ENCODE measurements at places on chromosomes 2 and 18.
A peak's percentile ranks its signal among the peaks of the same experiment; 100 is the strongest.

GRCh38 chr18:32879497-32879896 is 106.7 kb upstream of the KLHL14 start:
- no peak for DNase-seq

DNA sequence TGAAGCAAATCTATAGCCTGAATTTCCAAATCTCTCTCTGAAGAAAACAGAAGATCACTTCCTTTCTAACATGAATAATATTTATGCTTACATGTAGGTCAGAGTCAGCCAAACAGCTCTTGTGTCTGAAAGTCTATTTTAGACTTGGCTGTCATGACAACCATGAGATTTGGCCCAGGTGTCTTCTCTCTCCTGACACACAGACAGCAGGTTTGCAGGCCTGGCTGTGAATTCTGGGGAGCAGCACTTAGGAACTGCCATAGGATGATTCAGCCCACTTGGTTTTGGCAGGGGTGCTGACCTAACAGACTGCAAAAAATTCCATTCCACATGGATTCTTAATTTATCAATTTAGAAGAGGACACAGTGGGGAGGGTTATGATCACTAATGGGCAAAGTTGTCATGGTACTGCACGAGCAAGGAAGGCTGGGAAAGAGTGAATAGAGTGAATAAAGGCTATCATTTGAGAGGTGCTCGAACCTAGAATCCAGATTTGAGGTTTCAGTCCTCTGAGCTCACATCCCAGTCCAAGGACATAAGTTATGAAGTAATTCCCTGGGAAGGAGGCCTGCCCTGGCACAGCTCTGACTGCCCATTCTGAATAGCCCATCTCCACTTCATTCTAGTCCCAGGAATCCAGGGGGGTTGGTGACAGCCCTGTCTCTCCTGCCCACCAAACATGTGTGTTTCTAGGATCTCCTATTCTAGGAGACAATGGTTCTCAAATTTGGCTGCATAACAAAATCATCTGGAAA is 453.9 kb upstream of the TRIB2 start:
- no peak for DNase-seq

DNA sequence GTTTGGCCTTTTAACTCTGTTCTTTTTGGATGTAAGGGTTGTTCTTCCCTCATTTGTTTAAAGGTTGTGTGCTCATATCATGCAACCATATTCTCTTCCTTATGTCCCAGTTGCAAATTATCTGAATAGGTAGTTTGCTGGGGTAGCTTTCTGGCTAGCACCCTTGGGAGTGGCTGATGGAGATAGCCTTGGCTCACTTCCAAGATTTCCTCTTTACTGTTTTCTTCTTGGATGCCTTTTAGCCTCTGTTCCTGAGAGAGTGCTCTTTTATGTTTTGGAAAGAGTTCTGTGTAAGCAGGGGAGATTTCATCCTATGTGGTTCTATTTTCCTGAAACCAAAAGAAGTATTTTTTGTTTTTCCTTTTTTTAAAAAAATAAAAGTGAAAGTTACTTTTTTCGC is 25.4 kb downstream of the USP14 start:
- no peak for DNase-seq

GRCh38 chr2:101873543-101873942 is 118.2 kb upstream of the IL1R2 start:
- no peak for DNase-seq

- DNase-seq = peak; percentile 59
Observed at GRCh38 chr2:172972005-172972619, 103.5 kb upstream of the MAP3K20 start.

DNA sequence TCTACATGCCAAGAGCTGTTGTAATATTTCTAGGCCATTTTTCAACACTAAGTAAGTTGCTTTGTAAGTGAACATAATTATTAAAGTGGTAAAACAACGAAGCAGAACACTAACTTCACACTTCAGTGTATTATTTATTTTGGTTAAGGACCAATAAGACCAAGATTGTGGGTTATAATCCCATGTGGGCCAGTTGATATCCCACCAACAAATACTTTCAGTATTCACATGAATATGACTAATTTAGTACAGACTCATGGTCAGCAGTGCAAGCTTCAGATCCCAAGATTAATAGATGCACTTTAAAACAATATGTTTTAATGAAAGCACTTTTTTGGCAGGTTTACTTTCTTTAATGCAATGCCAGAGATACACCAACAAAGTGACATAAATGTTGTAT is 154.3 kb downstream of the LCLAT1 start:
- DNase-seq = no peak

DNA sequence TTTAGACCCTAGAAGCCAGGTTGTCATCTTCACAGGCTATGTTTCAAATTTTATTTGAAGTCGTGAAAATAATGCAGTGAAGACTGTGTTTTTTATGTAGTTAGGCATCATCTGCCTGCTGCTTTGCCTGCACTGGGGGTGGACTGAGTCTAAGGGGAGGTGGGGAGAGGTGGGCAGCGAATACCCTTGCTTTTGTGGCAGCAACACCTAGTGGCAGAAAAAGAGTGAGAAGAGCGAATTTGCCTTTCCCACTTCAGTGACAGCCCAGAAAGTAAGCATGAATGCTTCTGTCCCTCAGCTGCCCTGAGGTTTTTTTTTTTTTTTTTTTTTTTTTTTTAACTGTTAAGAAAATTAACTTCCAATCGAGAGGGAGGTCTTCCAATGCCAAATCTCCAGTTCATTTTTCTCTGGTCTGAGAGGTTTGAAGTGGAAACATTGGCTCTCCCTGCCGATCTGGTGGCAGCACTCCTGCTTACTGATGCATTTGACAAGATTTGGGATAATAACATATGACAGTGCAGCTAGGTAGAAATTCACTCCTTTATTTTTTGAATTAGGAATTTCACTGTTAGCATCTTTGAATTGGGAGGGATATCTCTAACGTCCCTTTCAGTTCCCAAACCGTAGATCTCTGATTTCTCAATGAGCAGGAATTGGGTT is 60.3 kb upstream of the LYPD6B start:
- no peak for DNase-seq

DNA sequence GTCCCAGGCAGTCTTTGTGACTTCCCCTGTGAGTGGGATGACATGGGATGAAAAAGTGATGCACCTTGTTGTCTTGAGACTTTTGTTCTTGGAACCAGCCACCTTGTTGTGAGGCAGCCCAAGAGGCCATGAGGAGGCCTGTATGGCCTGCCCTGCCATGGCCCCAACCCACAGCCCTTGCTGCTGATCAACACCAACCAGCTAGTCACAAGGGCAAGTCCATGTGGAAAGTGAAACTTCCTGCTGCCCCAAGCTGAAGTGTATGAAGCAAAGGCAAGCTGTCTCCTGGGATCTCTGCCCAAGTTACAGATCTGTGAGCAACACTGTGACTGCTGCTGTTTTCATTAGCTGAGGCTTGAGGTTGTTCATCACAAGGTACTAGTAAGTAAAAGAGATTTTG is 21.6 kb downstream of the TMEM18 start:
- peak; percentile 55 for DNase-seq

GRCh38 chr2:147989102-147989501 is 31.4 kb downstream of the ORC4 start:
- DNase-seq = no peak

GRCh38 chr2:63741884-63742579 is 99.7 kb upstream of the UGP2 start:
- no peak for DNase-seq

DNA sequence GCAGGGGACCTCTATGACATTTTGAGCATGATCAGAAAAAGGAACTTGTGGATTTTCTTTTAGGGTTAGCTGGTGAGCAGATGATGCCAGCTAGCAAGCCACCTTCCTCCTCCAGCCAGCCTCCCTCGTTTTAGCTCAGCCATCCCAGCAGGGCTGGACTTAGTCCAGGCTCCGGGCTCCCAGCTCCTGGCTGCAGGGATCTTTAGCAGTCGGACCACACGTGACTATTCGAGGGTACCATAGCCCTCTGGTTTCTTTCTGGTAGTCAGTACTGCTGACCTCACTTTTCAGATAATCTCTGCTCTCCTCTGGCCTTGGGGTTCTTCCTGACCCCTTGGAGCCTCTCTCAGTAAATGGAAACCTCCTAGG is 31.8 kb downstream of the NCK2 start:
- DNase-seq = no peak

DNA sequence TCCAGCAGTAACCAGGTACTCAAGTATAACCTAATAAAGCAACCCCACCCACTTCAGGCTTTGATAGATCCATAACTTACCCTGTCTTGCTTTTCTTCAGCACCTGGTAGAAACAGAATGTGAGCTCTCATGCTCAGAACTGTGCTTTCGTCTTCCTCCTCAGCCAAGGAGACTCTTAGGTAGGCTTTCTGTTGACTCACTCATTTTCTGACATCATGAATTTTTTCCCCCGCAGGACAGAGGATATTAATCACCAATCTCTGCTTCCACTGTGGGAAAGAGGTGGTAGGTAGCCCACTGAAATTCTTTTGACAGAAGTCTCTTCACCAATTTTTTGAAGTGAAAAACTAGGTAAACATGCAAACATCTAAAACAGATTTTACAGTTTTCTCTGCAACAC is 241.2 kb upstream of the KCNJ3 start:
- no peak for DNase-seq

GRCh38 chr2:61210332-61210981 is 48.5 kb downstream of the C2orf74 start:
- DNase-seq = no peak

- peak; percentile 51 for DNase-seq
Observed at GRCh38 chr2:5915881-5916310, 223.7 kb downstream of the SOX11 start.

DNA sequence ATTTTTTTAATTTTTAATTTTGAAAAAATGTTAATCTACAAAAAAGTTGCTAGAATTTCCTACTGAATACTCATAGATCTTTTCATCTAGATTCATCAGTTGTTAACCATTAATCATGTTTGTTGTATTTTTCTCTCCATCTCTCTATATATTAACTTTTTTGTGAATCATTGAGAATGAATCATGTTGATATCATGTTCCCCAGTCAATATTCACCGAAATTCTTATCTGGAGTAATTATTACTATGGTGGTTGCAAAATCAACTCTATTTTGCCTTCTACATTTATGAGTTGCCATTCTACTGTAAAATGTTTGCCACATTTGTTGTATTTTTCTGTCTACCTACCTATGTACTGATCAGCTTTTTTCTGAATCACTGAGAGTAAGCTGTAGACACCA is 154.0 kb downstream of the SPP2 start:
- no peak for DNase-seq

DNA sequence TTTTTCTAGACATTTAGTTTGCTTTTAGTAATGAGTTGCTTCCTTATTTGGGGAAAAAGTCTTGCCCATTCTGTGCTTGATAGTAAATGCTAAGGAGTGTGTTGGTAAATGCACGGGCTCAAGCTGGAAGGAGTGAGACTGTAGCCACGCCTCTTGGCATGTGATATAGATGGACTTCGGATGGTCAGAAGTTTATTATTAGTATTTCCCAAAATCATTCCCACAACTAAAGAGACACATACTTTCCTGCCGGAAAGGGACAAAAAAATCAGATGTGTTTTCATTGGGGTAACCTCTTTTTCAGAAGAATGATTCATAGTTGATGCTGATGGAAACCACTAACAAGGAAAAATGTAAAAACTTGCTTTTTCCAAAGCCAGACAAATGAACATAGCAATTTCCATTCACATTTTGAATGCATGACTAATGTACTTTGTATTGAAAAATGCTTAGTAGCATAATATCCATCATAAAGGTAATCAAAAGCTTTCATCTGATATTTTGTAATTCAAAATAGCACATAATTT is 133.2 kb downstream of the ZNF532 start:
- no peak for DNase-seq

DNA sequence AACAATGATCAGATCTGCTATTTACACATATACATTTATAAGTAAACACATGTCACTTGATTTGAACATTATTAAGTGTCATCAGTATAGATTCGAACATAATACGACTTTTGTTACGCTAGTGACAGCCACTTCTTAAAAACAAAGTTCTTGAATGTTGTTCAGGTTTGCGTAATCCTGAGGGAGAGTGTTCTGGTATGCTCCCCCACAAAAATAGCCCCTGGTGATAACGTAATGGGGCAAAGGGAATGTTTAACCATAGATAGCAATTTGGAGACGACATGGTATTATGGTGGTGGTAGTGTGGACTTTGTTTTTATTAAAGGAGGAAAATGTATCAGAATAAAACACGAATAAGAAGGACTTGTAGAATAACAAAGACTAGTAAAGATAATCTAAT is 90.6 kb downstream of the PLEKHM3 start:
- no peak for DNase-seq

DNA sequence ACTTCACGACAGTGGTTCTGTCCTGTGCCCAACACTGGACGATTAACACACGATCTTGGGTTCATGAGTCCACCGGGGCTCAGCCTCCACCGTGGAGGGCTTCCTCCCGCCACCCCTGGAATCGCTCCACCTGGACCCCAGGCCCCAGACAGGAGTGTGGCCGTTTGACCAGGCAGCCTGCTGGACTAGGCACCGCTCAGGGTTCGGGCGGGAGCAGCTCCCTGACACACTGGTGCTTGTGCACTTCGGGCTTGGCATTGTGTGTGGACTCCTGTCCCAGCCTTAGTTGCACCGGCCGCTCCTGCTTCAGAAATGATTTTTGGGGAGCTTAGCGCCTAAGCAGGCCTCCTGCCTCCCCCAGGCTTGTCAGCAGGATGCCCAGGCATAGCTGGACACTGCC is 617.4 kb upstream of the SALL3 start:
- no peak for DNase-seq

DNA sequence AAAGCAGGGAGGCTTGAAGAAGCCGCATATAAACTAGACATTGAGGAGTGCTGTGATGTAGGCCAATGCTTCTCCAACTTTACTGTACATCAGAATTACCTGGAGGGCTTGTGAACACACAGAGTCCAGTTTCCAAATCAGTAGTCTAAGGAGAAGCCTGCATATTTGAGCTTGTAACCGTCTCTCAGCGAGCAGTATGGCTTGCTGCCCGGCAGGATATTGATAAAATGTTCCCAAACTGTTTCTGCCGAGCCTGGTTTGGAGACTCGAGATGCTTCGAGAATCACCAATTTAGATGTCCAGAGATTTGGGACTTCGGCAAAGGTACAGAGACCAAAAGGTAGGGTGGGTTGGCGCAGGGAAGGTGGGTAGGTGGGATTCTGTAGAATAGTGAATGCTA is 11.0 kb upstream of the RAB31 start:
- DNase-seq = no peak

DNA sequence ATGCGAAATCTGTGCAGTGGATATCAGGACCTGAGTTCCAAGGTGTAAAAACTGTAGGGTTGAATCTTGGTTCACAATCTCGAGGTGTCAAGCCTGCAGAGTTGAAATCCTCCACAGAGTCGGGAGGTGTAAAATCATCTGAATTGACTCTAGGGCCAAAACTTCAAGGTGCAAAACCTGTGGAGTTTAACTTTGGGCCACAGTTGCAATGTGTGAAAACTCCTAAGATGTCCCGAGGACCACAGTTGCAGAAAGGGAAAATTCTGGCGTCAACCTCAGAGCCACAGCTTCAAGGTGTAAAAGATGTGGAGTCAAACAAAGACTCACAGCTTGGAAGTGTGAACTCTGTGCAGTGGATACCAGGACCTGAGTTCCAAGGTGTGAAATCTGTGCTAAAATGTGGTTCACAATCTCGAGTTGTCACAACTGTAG is 9.8 kb upstream of the ZNF512 start:
- no peak for DNase-seq

GRCh38 chr2:144325086-144325485 is 194.8 kb downstream of the ZEB2 start:
- DNase-seq = peak; percentile 18

GRCh38 chr2:98149333-98149697 is 62.3 kb downstream of the VWA3B start:
- DNase-seq = peak; percentile 56

- no peak for DNase-seq
Observed at GRCh38 chr2:239271882-239272281, 128.9 kb downstream of the HDAC4 start.
